ENCODE measurements at places on chromosomes 11 and 22.

DNA sequence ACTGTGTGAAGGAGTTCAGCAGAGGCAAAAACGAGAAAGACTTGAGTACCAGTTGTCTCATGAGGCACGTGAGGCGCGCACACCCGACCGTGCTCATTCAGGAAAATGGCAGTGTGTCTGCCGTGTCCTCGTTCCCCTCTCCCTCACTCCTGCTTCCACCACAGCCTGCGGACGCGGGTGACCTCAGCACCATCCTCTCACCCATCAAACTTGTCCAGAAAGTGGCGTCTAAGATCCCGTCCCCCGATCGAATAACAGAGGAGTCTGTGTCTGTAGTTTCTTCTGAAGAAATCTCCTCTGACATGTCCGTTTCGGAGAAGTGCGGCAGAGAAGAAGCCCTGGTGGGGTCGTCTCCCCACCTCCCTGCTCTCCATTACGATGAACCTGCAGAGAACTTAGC, 30.4 kb downstream of the ZBED4 start:
- no peak for DNase-seq

GRCh38 chr11:34214961-34215805, 109.8 kb downstream of the NAT10 start:
- no peak for DNase-seq

DNA sequence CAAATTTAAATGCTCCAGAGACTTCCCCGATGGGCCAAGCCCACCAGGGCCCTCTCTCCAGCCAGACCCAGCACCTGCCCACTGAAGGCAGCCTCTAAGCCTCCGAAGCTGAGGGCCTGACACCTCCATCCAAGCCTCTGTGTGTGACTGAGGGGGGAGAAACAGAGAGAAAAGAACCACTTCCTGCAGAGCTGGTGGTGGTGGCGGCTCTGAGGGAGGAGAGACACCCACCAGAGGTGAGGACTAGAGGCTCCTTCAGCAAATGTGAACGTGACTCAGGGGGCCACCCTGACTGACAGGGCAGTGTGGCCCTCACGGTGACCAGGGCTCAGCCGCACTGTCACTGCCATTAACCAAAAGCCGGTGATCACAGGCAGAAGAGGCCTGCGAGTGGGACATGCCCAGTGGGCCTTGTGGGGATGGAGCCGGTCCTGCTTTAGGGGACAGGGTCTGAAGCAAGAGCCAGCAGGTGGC, 31.0 kb upstream of the CD5 start:
- DNase-seq, result no peak

DNA sequence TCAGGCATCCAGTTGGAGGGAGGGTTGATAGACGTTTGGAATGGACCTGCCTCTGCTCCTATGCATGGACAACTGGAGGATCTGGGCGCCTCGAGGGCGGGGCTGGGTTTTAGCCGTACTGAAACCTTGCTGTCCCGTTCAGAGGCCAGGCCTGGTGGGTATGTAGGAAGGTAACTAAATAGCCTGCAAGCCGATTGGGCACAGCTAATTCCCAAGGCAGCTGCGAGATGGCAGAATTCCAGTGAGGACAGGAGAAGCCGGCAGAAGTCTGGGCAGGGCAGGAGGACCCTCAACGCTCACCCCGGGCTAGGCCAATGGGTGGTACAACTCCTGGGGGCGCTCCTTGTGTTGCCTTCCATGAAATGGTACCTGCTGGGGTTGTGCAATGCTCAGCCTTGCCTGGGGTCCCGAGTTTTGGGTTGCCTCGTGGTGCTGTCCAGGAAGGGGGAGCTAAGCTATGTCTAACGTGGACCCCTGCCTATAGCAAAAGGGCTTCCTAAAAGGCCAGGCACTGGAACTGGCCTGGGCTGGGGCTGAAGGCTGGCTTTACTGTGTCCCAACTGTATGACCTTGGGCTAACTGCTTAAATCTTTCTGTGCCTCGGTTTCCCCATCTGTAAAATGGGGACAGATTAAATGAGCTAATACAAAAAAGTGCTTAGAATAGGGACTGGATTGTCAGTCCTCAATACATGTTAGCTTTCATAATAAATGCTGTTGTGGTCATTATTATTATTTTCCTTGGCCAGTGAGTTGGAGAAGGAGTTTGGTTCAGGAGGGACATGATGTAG, 30.1 kb upstream of the CD82 start:
- no peak for DNase-seq

GRCh38 chr11:68825571-68825970, 16.1 kb downstream of the CPT1A start:
- no peak for DNase-seq

DNA sequence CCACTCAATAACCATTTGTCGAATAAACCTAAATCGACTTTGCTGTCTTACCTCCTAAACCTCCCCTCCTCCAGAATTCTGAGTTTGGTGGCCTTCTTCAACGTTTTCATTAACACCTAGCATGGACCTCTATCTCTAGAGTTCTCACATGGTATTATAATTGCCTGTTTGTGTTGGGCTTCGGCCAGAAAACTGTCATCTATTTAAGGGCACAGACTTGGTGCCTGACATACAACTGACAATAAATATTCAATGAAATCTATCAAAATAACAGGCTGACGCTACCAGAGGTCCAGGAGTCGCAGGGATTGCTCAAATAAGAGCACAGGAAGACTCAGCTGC, 687 bp downstream of the ALKBH8 start:
- no peak for DNase-seq

- DNase-seq, result no peak
Measured at GRCh38 chr11:21635394-21636145, 557.3 kb upstream of the ANO5 start.

DNA sequence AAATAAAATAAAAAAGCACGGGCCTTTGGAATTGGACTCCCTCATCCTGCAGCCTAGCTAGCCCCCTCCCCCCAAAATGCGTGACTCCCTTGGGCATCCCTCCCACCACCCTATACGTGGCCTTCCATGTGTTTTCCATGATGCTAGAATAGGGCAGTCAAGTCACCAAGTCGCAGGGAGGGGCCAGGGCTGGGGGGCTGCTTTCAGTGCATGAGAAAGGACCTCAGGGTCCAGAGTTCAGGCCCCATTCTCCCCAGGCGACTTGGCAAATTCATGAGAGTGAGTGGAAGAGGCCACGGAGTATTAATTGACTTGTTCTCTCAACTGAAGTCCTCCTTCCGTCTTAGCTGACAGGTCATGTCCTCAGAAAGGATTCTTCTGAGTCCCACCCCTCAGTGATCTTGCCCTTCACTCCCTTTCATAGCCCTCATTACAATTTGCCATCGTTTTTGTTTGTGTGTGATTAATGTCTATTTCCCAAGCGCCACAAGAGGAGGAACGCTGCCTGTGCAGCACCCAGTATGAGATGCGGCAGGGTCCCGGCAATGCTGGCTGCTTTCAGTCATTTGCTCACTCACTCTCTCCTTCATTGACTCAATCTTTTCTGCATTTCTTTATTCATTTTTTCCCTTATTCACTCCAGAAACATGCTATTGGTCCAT, 17.4 kb downstream of the LRRC32 start:
- no peak for DNase-seq

- no peak for DNase-seq
Measured at GRCh38 chr22:35008213-35008612, 57.7 kb upstream of the ISX start.

- no peak for DNase-seq
Measured at GRCh38 chr22:17064498-17065100, 20.2 kb upstream of the IL17RA start.

DNA sequence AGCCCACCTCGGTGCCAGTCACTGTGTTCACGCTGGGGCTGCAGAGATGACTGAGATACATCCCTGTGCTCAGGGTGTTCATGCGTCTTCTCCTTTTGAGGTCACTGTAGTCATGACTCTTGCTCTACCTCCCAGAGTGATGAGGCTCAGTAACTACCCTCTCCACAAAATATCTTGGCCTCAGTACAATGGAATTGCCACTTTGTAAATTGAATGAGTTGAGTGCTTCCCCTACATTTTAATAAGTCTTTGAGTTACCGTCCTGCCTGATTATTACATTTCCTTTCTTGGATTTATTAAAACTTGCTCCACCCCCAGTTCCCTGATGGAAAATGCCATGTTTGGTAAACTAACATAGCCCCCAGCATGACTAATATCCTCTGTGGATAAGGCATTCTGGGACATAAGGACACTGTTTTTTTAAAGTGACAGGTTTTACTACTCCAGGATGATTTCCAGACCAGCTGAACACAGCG, 15.9 kb downstream of the PRSS23 start:
- no peak for DNase-seq

- no peak for DNase-seq
Measured at GRCh38 chr11:30465623-30466022, 120.5 kb downstream of the MPPED2 start.

- no peak for DNase-seq
Measured at GRCh38 chr11:57214494-57214893, 22.6 kb downstream of the APLNR start.

- no peak for DNase-seq
Measured at GRCh38 chr11:118870396-118871343, 13.0 kb upstream of the CXCR5 start.

DNA sequence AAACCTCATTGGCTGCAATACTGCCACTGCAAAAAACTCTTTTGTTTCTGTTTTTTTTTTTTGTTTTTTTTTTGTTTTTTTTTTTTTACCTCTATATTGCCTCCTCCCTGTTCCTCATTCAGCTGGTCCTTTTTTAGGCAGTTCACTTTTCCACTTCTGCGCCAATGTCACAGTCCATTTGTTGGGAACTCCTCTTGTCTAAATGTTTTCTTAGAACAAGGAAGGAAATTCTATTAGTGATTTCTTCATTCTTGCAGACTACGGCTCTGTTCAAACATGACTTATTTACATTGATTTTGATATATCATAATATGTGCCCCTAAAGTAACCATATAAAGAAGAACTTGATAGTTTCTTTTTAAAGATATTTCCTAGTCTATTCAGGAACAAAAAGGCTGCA, 2.9 kb downstream of the FAM118B start:
- DNase-seq, result no peak

DNA sequence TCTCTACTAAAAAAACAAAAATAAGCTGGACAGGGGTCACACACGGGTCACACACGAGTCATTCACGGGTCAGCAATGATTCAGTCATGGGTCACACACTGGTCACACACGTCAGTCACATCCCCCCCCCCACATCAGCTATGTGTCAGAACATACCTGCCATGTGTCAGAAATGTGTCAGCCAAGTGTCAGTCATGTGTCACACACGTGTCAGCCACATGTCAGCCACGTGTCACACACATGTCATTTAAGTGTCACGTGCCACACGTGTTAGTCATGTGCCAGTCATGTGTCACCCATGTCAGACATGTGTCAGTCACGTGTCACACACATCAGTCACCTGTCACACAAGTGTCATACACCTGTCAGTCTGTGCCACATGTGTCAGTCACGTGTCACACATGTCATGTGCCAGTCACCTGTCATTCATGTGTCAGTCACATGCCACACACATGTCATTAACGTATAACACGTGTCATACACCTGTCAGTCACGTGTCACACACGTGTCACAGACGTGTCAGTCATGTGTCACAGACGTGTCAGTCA, 28.7 kb upstream of the MMP20 start:
- no peak for DNase-seq

DNA sequence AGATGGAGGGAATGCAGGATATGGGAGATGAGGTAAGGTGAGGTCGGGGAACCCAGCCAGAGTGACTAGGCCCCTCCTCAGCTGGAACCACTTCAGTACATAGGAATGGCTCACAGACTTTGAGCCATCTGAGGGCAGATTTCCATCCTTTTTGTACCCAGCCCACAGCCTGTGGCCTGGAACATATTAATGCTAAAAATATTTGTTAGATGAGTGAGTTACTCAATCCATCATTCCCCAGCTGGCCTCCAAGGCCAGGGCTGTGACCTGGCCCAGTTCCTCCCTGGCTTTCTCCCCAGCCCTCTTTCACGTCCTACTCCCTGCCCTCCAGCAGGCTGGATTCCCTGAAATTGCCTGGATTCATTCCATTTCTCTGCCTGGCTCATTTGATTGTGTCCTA, 57.2 kb upstream of the PRDM11 start:
- DNase-seq, result no peak

GRCh38 chr11:60887556-60887955, 18.8 kb downstream of the PRPF19 start:
- DNase-seq, result no peak

DNA sequence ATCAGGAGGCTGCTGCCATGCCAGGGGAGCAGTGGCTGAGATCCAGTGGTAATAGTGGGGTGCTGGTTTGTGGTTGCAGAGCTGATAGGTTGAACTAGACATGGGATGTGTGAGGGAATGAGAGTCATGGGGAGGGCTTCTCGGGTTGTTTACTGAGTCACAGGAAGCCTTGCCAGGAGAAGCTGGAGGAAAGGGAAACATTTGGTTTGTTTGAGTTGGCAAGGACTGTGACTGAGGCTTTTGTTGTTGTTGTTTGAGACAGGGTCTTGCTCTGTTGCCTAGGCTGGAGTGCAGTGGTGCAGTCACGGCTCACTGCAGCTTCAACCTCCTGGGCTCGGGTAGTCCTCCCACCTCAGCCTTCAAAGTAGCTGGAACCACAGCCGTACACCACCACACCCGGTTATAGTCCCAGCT, 49.3 kb downstream of the CABIN1 start:
- DNase-seq, result no peak

GRCh38 chr22:47310601-47311000, 548.2 kb downstream of the TBC1D22A start:
- no peak for DNase-seq

DNA sequence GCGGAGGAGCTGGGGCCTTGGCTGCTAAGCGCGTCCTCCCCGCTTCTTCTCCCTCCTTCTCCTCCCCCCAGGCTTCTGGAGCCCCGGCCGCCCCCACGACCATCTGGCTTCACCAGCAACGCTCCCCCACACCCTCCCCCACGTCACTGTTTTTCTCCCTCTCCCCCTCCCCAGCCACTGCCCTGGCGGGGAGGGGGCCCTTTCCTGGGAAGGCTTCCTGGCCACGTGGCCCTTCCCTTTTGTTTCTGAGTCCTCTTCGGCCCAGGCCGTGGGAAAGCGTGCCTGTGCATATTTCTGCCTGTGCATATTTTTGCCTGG, 27.7 kb downstream of the RTN4R start:
- no peak for DNase-seq

DNA sequence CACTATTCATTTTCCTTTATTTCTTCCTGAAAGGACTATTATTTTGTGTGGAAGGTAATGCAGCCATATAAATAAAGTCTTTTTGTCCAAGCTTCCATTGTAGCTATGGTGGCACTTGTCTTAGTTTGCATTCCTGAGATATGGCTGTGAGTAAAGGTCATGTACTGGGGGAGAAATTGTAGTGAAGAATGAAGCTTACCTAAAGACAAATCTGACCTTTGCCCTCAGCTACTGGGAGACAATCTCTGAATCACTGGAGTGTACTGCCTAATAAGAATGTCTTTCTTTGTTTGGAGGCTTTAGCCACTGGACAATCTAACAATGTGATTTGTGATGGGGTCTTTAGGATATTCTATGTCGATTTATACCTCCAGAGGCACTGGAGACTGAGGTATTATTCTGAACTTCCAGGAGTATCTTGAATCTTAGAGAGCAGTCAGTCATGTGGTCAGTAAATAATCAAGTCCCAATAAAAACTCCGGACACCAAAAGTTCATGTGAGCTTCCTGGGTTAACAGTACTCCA, 39.7 kb upstream of the OR5AK2 start:
- no peak for DNase-seq
